ENCODE measurements at places on chromosomes 2 and 18.

DNA sequence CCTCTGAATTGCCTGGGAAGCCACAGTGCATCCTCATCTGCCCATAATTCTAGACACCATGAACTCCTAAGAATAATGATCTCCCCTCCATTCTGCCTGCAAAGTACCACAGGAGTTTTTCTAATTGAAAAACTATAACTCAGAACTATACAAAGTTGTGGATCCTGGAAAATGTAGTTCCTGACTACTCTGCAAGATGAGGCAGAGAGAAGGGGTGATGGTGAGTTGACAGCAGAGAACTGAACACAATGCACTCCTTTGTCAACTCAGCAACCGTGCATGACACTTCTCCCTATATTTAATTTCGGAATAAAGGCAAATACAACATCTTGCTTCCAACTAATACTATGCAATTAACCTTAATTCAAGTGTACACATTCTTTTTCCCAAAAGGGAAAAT lies 471.1 kb upstream of the FAM98A start:
- no peak for DNase-seq

DNA sequence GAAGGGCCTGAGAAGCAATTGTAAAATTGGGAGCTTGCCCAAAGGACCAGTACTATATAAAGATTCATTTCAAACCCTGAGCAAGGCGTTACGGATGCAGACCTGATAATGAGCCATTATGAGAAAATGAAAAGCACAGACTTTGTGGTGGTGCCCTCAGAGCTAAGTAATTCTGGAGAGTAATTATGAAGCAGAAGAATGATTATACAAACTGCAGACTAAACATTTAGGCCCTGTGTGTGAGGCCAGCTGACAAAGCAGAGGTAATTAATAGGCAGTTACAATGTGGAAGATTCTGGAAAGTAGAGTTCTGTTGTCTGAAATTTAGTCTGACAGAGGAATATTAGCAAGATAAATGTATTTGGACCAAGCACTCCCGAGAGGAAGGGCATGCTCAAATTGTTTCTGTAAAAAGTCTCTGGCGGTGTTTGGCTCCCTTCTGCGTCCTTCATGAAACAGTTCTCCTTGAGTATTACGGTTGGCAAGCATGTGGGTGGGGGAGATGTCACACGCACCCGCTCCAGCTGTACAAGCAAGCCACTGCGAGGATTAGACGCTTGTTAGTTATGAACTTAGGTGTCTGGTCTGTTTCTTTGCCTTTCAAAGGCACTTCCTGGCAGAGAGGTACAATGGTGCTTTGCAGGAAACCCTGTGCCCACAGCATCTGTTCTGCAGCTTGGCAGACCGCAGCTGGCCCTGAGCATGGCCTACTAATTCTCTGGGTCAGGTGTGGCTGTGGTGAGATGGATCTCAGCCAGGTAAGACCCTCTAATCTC lies 45.5 kb downstream of the CDC42EP3 start:
- peak; percentile 31 for DNase-seq

GRCh38 chr18:24799720-24800119 lies 339.3 kb downstream of the HRH4 start:
- DNase-seq: no peak

GRCh38 chr2:173656086-173656485 lies 301.4 kb downstream of the CDCA7 start:
- DNase-seq: no peak

DNA sequence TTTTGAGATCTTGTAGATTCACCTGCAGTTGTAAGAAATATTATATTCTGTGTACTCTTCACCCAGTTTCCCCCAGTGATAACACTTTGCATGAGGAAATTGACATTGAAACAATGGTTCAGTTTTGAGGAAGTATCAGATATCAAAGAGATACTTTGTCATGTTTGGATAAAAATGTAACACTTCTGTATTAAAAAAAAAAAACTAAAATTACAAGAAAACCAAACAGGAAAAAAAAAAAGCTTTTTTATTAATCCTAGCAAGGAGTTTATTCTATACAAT lies 204.0 kb downstream of the ARL4C start:
- no peak for DNase-seq

Data from stimulated activated CD4-positive, alpha-beta T cell treated with anti-CD3 and anti-CD28 coated beads, Interleukin-15, amount 100 ng/mL, for 1 hour (primary cell).